Small intestine (tissue), 16 donors: ENCODE measurements at places on chromosomes 2 and 18. TPM values are rescaled to one million over a fixed set of nuclear protein-coding genes. Genes with fewer than 3 reads are reported as not detected.

The FAM161A gene
- polyA plus RNA-seq: 6.8 TPM

DNA sequence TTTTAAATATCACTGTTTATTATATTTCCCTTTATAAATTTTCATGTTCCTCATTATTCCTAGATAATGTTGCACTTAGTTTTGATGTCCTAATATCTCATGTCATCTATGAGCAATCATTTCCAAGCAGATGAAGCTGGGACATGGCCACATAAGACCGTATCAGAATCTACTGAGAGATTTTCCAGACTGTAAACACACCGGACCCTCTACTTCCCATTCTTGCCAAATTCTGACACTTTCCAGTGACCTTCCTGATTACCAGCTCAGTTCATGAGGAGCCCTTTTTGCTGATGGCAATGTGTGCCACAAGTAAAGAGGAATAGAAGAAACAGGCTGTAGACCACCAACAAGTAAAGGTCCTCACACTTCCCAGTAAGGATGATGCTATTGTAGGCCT is 20.3 kb upstream of the PDE1A start:
- no peaks in the 10 kb centered on the region for H3K4me1 ChIP-seq
- no peaks in the 10 kb centered on the region for H3K27me3 ChIP-seq
- H3K27ac ChIP-seq: no peak overlapping the region
- H3K4me3 ChIP-seq: no peak overlapping the region
- no peaks in the 10 kb centered on the region for H3K36me3 ChIP-seq
- no peak for DNase-seq

DNA sequence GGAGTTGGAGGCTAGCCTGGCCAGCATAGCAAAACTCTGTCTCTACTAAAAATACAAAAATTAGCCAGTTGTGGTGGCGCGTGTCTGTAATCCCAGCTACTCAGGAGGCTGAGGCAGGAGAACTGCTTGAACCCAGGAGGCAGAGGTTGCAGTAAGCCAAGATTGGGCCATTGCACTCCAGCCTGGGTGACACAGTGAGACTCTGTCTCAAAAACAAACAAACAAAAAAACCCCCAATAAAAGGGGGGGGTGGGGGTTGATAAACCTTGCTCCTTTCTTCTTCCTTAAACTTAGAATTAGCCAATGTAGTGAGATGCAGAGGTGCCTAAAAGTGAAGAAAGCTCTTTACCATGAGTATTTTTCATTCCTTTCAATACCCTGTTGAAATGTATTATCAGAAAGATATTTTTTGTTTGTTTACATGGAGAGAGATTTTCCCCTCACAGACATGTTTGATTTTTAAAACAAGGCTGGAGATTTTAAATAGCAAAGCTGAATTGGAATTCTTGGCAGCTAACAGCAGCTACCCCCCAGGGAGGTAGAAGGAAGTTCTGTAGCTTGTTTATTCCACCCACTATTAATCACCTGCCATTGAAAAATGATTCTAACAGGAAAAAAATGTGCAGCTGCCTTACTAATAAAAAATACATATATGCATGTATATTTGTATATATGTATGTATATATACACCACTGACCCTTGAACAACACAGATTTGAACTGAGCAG is 48.6 kb downstream of the GYPC start:
- no peaks in the 10 kb centered on the region for H3K27me3 ChIP-seq
- no peaks in the 10 kb centered on the region for H3K4me1 ChIP-seq
- no peak for DNase-seq
- no peaks in the 10 kb centered on the region for H3K36me3 ChIP-seq

The CDH2 gene
- 1.5 TPM for polyA plus RNA-seq

GRCh38 chr2:28277466-28277865 is 115.2 kb upstream of the FOSL2 start:
- DNase-seq: peak; percentile 30
- peaks cover 5% of the 10 kb centered on the region for H3K36me3 ChIP-seq
- no peak overlapping the region for H3K4me3 ChIP-seq
- no peaks in the 10 kb centered on the region for H3K27me3 ChIP-seq
- no peak overlapping the region for H3K27ac ChIP-seq

The IL1A gene
- not detected for polyA plus RNA-seq

The VAMP5 gene
- 110 TPM for polyA plus RNA-seq

- H3K36me3 ChIP-seq: no peaks in the 10 kb centered on the region
- no peak overlapping the region for H3K4me3 ChIP-seq
- no peak for DNase-seq
- H3K4me1 ChIP-seq: no peaks in the 10 kb centered on the region
- no peak overlapping the region for H3K27ac ChIP-seq
Observed at GRCh38 chr2:42429352-42429751, 64.4 kb downstream of the KCNG3 start.

GRCh38 chr2:191543708-191544107 is 134.2 kb upstream of the NABP1 start:
- H3K4me3 ChIP-seq: no peak overlapping the region
- H3K27ac ChIP-seq: no peak overlapping the region
- no peaks in the 10 kb centered on the region for H3K36me3 ChIP-seq
- no peak for DNase-seq

The COLEC11 gene
- 2.2 TPM for polyA plus RNA-seq

GRCh38 chr2:75489721-75490120 is 71.0 kb downstream of the EVA1A start:
- H3K27me3 ChIP-seq: no peaks in the 10 kb centered on the region
- no peak overlapping the region for H3K4me3 ChIP-seq
- no peaks in the 10 kb centered on the region for H3K4me1 ChIP-seq
- no peaks in the 10 kb centered on the region for H3K36me3 ChIP-seq

- H3K27ac ChIP-seq: no peak overlapping the region
- no peaks in the 10 kb centered on the region for H3K27me3 ChIP-seq
- H3K4me3 ChIP-seq: no peak overlapping the region
Observed at GRCh38 chr2:199524689-199525574, 67.2 kb upstream of the SATB2 start.

The RBM44 gene
- 0.12 TPM for polyA plus RNA-seq

- H3K4me1 ChIP-seq: peaks cover 2% of the 10 kb centered on the region
- H3K36me3 ChIP-seq: peaks cover 36% of the 10 kb centered on the region
- DNase-seq: no peak
- no peak overlapping the region for H3K27ac ChIP-seq
- H3K27me3 ChIP-seq: no peaks in the 10 kb centered on the region
Observed at GRCh38 chr2:231277962-231278361, 79.5 kb downstream of the ARMC9 start.

GRCh38 chr2:144824306-144825080 is 304.6 kb upstream of the ZEB2 start:
- no peak overlapping the region for H3K4me3 ChIP-seq
- H3K4me1 ChIP-seq: no peaks in the 10 kb centered on the region
- no peaks in the 10 kb centered on the region for H3K36me3 ChIP-seq
- DNase-seq: no peak

The KCNE4 gene
- polyA plus RNA-seq: 1.5 TPM

GRCh38 chr18:79819968-79820351 is 22.2 kb downstream of the KCNG2 start:
- H3K27me3 ChIP-seq: no peaks in the 10 kb centered on the region
- H3K27ac ChIP-seq: no peak overlapping the region
- H3K4me3 ChIP-seq: no peak overlapping the region

DNA sequence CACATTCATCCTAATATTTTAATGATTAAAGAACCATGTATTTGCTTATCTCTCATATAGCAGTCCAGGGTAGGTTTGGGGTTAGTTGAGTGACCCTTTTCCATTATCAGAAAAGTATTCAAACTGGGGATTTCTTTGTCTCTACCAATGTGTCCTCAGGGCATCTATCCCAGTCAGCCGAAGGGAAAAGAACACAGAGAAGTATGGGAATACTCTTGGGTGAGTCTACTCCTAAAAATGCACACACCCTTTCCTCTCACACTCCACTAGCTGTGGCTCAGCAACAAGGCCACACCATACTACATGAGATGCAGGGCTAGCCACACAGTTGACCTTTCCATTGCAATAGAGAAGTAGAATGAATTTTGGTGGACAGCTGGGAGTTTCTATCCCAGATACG is 114.3 kb downstream of the NXPH2 start:
- H3K4me1 ChIP-seq: no peaks in the 10 kb centered on the region
- no peaks in the 10 kb centered on the region for H3K36me3 ChIP-seq
- H3K4me3 ChIP-seq: no peak overlapping the region
- H3K27me3 ChIP-seq: no peaks in the 10 kb centered on the region
- H3K27ac ChIP-seq: no peak overlapping the region

- H3K4me3 ChIP-seq: no peak overlapping the region
- H3K27me3 ChIP-seq: no peaks in the 10 kb centered on the region
- no peak for DNase-seq
- no peak overlapping the region for H3K27ac ChIP-seq
- H3K4me1 ChIP-seq: no peaks in the 10 kb centered on the region
Observed at GRCh38 chr2:19549821-19550220, 191.4 kb upstream of the OSR1 start.

GRCh38 chr2:149652526-149652925 is 65.0 kb upstream of the MMADHC start:
- no peaks in the 10 kb centered on the region for H3K27me3 ChIP-seq
- H3K36me3 ChIP-seq: no peaks in the 10 kb centered on the region
- peak; percentile 29 for DNase-seq
- H3K4me3 ChIP-seq: no peak overlapping the region
- no peak overlapping the region for H3K27ac ChIP-seq

- H3K4me1 ChIP-seq: no peaks in the 10 kb centered on the region
- H3K36me3 ChIP-seq: no peaks in the 10 kb centered on the region
- no peak overlapping the region for H3K4me3 ChIP-seq
- no peak overlapping the region for H3K27ac ChIP-seq
Observed at GRCh38 chr2:66324909-66325528, 109.9 kb upstream of the MEIS1 start.

The TUBA4B gene
- 0.67 TPM for polyA plus RNA-seq

The CEP192 gene
- 13.5 TPM for polyA plus RNA-seq

The AQP12B gene
- not detected for polyA plus RNA-seq

DNA sequence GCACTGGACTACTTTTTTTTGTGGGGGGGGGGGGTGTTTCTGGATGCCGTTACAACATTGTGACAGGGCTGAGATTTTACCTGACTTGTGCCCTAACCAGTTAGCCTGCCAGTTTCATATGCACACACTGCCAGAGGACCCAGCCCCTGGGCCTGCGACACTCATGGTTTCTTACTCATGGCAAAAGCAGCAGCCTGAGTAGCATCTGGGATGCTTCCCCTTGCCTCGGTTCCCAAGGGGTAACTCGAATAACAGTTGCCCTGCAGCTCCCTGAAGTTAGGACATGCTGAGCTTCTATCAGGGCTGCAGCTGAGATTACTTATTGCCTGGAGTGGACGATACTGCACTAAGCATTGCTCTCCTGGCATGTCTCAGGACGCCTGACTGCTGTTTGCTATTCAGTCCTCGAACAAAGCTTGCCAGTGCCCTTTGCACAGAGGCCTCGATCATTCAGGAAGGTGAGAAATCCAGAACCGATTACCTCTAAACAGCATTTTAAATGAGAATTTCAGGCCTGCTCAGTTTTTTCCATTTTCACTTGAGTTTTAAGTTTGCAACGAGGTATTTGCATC is 47.9 kb downstream of the TRPM8 start:
- no peaks in the 10 kb centered on the region for H3K4me1 ChIP-seq
- H3K36me3 ChIP-seq: no peaks in the 10 kb centered on the region
- H3K4me3 ChIP-seq: no peak overlapping the region
- H3K27me3 ChIP-seq: no peaks in the 10 kb centered on the region
- no peak for DNase-seq

The SLC11A1 gene
- polyA plus RNA-seq: 0.87 TPM

The SNX17 gene
- polyA plus RNA-seq: 66.9 TPM

DNA sequence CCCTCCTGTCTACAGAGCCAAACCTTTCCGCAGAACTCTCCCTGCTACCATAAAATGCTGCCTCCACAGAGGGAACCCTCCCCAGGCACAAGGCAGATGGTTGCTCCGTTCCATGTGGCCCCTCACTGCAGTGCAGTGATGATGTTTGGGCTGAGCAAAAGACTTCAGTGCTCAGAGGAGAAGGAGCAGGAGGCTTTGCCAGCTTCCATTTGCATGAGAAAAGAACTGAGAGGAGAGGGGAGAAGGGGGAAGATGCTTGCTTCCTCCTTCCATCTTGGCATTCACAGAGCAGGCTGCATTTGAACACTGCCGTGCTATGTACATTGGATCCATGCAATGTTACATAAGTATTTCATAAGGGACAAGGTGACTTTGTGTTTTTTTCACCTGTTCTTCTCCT is 46.6 kb upstream of the TMEM200C start:
- no peak for DNase-seq
- no peak overlapping the region for H3K4me3 ChIP-seq
- H3K27me3 ChIP-seq: no peaks in the 10 kb centered on the region
- no peaks in the 10 kb centered on the region for H3K4me1 ChIP-seq

DNA sequence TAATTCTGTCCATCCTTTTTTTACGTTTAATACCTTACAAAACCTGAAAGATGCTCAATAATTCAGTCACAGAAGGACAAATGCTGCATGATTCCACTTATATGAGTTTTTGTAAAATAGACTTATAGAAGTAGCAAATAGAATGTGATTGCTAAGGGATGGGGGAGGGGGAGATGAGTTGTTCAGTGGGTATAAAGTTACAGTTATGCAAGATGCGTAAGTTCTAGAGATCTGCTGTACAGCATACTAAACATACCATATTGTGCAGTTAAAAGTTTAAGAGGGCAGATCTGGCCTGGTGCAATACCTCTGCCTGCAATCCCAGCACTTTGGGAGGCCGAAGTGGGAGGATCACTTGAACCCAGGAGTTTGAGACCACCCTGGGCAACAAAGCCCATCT is 78.8 kb downstream of the TET3 start:
- DNase-seq: no peak
- H3K4me1 ChIP-seq: no peaks in the 10 kb centered on the region
- no peak overlapping the region for H3K4me3 ChIP-seq
- no peaks in the 10 kb centered on the region for H3K27me3 ChIP-seq
- no peak overlapping the region for H3K27ac ChIP-seq
- H3K36me3 ChIP-seq: no peaks in the 10 kb centered on the region

DNA sequence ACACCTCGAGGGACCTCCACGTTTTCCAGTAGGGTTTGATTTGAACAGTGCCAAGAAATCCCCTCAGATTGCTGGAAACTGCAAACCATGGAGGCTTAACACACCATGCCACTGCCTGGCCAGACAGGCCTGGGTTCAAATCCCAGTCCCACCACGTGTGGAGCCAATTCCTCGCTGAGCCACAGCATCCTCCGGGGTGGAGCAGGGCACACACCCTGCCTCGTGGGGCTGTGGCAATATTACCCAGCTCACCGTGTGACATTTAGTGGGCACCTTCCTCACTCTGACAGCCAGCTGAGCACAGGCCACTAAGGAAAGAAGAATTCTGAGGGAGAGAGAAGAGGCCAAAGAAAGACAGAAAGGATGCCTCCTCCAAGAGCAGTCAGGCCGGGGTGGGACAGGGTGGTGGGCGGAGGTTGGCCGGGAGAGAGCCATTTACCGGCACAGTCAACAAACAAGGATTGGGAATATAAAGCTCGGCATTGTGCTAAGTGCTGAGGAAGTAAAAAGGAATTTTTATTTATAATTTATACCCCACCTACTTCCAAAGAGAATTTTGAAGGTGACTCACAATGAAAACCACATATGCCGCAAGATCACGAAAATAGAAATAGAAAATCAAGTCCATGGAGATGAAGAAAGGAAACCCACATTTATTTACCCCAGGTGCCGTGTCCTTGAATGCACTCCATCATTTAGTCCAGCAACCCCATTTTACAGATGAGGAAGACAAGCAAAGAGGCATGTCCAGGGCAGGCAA is 111.5 kb downstream of the MCFD2 start:
- no peak overlapping the region for H3K27ac ChIP-seq
- no peaks in the 10 kb centered on the region for H3K27me3 ChIP-seq
- no peaks in the 10 kb centered on the region for H3K4me1 ChIP-seq
- no peaks in the 10 kb centered on the region for H3K36me3 ChIP-seq
- H3K4me3 ChIP-seq: no peak overlapping the region
- DNase-seq: no peak

GRCh38 chr2:108124736-108125495 is 114.9 kb upstream of the SULT1C3 start:
- no peak overlapping the region for H3K4me3 ChIP-seq
- no peak overlapping the region for H3K27ac ChIP-seq
- H3K36me3 ChIP-seq: no peaks in the 10 kb centered on the region
- peaks cover 6% of the 10 kb centered on the region for H3K4me1 ChIP-seq
- peak; percentile 21 for DNase-seq
- no peaks in the 10 kb centered on the region for H3K27me3 ChIP-seq

The CD8B gene
- 2.2 TPM for polyA plus RNA-seq

The SPATA3 gene
- polyA plus RNA-seq: not detected
